ENCODE measurements at places on chromosomes 5 and 9.

GRCh38 chr9:588981-589380 is 252.5 kb upstream of the DMRT1 start:
- DNase-seq: no peak

GRCh38 chr9:84839541-84839940 is 170.0 kb downstream of the NTRK2 start:
- DNase-seq: no peak

DNA sequence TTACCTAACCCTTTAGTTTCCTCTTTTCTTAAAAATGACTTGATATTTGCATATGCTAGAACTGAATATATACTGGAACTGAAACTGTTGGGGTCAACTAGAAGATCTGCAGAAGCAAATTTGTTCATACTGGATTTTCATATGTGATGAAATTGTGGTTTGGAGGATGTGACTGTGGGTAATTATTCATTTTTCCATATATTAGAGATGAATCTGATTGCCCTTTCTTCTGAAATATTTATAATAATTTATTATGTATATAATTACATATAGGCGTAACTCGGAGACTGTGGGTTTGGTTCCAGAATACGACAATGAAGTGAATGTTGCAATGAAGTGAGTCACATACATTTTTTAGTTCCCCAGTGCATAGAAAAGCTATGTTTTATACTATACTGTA is 149.1 kb downstream of the ATP10B start:
- no peak for DNase-seq

GRCh38 chr5:52269859-52270258 is 517.9 kb upstream of the ITGA1 start:
- DNase-seq: peak; percentile 35

- DNase-seq: peak; percentile 73
Measured at GRCh38 chr5:10445352-10445751, 3.7 kb downstream of the ROPN1L start.

DNA sequence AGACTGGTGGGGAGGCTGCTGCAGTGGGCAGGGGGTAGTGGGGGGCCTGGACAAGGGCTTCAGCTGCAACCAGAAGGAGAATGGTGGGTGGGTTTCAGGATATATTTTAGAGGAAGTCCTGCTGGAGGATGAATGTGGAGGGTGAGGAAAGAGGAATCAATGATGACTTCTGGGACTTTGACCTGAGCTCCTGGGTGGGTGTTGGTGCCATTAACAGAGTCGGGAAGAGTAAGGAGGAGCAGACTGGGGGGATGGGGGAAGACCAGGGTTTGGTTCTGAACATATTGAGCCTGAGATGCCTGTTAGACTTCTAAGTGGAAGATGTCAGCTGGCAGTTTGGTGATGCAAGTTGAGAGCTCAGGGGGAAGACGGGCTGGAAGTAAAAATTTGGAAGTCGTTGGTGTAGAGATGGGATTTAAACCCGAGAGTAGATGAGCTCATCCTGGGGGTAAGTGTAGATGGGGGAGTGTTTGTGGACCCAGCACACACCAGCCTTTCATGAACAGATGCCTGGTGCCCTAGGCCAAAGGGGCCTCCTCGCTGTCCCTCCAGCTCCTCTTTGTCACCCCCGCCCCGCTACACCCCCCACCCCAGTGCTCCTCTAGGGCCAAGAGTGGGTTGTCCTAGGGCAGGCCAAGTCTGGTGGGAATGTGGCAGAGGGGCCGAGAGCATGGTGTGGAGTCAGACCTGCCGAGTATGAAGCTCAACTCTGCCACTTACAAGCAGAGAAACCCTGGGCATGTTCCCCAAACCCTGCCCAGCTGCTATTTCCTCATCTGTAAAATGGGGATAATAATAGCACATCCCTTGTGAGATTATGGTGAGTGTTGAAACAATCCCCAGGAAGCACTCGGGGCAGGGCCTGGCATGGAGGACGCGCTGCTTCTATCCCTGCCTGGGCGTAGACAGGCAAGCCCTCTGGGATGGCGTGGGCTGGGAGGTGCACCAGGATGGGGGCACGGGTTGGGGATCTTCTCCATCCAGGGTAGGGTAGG is 4.0 kb downstream of the DNM1 start:
- no peak for DNase-seq

GRCh38 chr5:142925795-142926194 is 155.6 kb downstream of the ARHGAP26 start:
- DNase-seq: no peak

- DNase-seq: no peak
Measured at GRCh38 chr5:112757468-112758208, 20.0 kb downstream of the APC start.

- DNase-seq: no peak
Measured at GRCh38 chr5:56105511-56106291, 110.9 kb upstream of the IL6ST start.

- no peak for DNase-seq
Measured at GRCh38 chr9:21744841-21745240, 57.6 kb upstream of the MTAP start.

DNA sequence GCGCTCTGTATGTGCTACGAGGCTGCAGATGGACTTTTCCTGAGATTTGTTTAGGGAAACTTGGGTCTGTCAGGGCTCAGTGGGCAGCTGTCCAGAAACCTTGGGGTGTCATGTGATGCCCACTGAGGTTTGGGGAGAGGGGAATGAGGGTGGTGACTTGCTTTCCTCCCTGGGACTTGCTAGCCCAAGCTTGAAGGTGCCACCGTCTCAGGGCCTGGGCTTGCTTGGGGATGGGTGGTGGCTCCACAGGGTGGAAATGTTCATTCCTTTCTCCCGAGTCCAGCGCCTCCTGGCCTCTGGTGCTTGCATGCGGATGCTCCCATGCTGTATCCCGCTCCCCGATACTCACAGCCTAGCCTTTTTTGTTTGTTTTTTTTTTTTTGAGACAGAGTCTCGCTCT is 33.3 kb downstream of the ZNF618 start:
- DNase-seq: no peak

DNA sequence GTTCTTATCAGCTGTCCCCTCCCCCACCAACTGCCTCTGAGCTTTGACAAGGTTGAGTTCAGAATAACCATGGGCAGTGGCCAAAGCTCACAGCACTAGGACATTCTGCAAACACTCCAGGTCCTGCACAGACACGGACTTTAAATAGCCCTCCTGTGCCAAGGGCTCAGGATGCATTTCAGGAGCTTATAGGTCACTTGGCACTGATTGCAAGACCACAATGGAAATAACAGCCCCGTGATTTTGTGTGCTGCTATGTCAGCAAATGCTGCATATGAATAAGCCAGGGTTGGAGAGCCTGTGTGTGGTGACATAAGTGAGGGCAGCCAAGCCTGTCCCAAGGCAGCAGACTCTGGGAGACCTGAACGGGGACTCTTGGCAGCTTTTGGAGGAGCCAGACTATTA is 150.7 kb downstream of the DMRT2 start:
- DNase-seq: no peak
